Muscle of back (tissue), 13 donors: ENCODE measurements at places on chromosomes 3 and 15. TPM values are rescaled to one million over a fixed set of nuclear protein-coding genes. Genes with fewer than 3 reads are reported as not detected.

The GABRA5 gene
- polyA plus RNA-seq = 0.44 TPM

The MASP1 gene
- polyA plus RNA-seq = 9.0 TPM

The DAPK2 gene
- polyA plus RNA-seq = 5.5 TPM

The PLA1A gene
- polyA plus RNA-seq = not detected

The ASB14 gene
- 1.6 TPM for polyA plus RNA-seq

The FSD2 gene
- polyA plus RNA-seq = 63.2 TPM

The GOLGA8S gene
- polyA plus RNA-seq = 0.97 TPM

The UNC45A gene
- 28.5 TPM for polyA plus RNA-seq

The RASL12 gene
- 11.7 TPM for polyA plus RNA-seq

The SUCNR1 gene
- polyA plus RNA-seq = 0.05 TPM

The CPNE9 gene
- not detected for polyA plus RNA-seq

The GOLGA8J gene
- polyA plus RNA-seq = 0.93 TPM

The THSD4 gene
- 27.0 TPM for polyA plus RNA-seq

The ANKDD1A gene
- 4.4 TPM for polyA plus RNA-seq

The TPRG1 gene
- 4.0 TPM for polyA plus RNA-seq

The POC1A gene
- 2.6 TPM for polyA plus RNA-seq

The MYO5C gene
- 4.8 TPM for polyA plus RNA-seq

The ABI3BP gene
- polyA plus RNA-seq = 406 TPM

The OPA1 gene
- polyA plus RNA-seq = 40.1 TPM

The CCDC9B gene
- polyA plus RNA-seq = 18.6 TPM

The GOLGA8G gene
- polyA plus RNA-seq = 0.07 TPM
